CD4-positive, alpha-beta T cell treated with Interleukin-1 beta for 1 hour (primary cell): ENCODE measurements at places on chromosomes 11 and 22.

- DNase-seq = no peak
These were observed 2.8 kb downstream of the RIC8A start for GRCh38 chr11:210122-210802.

DNA sequence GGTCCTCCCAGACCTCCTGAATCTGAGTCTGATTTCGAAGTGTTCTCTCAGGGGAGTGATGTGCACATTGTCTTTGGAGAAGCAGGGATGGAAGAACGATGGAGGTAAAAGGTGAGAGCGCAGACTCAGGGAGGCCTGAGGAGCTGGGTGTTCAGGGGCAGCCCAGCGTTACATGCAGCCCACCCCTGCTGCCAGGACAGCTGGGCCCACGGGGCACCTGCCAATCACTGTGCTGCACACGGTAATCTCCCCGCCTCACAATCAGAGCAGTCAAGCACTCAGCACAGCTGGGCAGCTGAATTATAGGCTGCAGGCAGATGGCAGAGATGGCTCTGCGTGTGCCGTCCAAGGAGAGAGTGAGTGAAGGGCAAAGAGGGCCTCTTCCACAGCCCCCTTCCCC lies 17.9 kb upstream of the HTR3A start:
- DNase-seq = no peak

GRCh38 chr11:86514453-86514852 lies 139.8 kb downstream of the CCDC81 start:
- DNase-seq = no peak

DNA sequence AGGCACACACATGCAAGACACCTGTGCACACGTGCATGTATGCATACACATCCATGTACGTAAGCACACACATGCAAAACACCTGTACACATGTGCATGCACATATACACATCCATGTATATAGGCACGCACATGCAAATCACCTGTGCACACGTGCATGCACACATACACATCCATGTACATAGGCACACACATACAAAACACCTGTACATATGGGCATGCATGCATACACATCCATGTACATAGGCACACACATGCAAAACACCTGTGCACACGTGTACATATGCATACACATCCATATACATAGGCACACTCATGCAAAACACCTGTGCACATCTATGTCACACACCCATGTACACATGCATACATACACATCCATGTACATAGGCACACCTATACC lies 458.3 kb downstream of the TBC1D22A start:
- DNase-seq = no peak

DNA sequence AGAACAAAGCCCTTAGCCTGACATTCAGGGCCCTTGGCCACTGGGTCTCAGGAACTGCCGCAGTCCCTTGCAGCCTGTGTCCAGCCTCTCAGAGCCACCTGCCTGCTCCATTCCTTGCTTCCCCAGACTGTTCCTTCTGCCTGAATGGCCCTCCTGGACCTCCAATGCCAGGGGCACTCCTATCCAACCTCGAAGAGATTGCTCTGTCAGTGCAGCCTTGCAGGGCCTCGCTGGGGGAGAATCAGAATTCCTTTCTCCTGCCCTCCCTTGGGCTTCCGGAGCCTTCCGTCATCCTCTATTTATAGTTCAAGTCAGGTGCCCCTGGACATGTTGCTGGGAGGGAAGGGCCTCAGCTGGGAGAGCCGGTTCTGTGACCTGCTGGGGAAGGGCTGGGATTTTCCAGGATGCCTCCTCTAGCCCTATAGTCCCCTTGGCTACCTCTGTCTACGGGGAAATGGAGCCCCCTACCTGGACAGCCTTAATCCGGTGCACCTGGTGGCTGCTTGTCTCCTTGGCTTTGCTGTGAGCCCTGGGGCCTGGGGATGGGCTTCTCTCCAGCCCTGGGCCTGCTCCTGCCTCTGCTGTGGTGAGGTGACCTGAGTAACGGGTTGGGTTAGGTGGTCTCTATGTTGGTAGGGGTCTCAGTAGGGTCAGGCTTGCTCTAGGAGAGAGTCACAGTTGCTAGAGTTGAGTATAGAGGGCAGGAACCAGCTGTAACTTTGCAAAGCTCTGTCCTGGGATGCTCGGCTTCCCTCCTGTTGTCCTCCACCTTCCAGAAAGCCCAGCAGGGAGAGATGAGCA lies 45.9 kb upstream of the SYT7 start:
- no peak for DNase-seq

GRCh38 chr22:25545672-25546071 lies 18.8 kb upstream of the GRK3 start:
- DNase-seq = no peak

DNA sequence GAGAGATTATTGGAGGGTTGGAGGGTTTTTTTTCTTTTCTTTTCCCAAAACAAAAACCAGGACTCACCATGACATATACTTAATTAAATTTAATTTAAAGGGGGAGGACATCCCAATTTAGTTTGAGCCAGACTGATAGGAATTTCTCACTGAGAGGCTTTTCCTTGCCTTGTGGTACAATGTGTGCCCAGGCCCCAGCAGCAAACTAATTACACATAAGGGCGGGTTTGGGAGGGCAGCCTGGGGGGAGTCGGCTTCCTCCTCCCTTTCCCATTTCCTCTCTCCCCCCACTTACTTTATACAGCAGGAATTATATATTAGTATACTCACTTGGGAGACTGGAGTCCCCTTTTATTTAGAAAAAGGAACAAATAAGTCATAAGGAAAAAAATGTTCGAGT lies 2.9 kb downstream of the TEAD1 start:
- DNase-seq = no peak

GRCh38 chr11:122159173-122159721 lies 43.2 kb upstream of the BLID start:
- no peak for DNase-seq

GRCh38 chr22:27461470-27461869 lies 340.1 kb downstream of the MN1 start:
- no peak for DNase-seq

DNA sequence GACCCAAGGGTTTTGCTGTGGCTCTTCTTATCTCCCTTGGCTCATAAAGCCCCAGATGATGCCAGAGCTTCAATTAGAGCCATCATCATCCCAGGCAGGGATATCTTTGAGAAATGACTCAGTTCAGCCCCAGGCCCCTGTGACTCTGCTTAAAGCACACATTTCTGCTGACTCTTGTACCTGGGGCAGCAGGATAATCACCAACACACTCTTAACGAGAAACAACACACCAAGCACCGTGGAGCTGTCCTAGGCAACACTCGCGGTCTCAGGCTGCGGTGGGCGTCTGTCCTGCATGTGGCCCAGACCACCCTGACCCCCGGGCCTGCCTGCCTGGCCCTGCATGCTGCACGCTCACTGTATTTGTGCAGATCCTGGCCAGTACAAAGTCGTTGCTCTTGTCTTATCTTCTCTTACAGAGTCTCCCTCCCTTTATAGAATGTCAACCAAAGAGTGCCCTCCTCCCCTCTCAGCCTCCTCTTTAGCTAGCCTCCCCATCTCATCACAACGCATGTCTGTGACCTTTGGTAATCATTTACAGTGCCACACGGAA lies 114.2 kb upstream of the PARVA start:
- no peak for DNase-seq

DNA sequence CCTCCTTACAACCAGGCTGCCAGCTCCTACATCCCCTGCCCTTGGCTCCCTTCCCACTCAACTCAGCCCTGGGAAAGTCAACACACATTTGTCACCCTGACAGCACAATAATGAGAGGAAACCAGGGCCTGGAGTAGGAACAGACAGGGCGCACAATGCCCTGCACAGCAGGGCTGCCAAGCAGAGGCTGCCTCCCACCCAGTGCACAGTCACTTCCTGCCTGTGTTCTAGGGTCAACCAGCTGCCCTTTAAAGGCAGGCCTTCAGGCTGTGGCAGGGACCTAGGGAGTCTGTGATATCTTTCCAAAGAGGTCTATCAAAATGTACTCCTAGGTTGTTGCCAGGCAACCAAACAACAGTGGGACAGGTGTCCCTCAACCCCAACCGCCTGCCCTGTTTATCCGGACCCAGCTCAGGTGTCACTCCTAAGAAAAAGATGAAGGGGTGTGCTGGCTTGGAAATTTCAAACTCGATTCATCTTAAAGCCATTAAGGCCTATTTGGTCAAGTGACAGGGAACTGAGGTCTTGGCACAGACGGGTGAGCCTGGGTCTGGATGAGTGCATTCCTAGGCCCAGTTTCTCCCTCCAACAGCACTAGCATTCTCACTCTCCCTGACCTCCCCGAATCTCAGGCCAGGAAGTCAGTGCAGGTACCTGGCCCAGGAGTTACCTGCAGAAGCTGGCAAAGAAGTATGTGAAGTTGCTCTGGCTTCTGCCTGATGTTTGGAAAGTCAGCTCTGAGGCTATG lies 110.3 kb upstream of the PITPNB start:
- DNase-seq = no peak

DNA sequence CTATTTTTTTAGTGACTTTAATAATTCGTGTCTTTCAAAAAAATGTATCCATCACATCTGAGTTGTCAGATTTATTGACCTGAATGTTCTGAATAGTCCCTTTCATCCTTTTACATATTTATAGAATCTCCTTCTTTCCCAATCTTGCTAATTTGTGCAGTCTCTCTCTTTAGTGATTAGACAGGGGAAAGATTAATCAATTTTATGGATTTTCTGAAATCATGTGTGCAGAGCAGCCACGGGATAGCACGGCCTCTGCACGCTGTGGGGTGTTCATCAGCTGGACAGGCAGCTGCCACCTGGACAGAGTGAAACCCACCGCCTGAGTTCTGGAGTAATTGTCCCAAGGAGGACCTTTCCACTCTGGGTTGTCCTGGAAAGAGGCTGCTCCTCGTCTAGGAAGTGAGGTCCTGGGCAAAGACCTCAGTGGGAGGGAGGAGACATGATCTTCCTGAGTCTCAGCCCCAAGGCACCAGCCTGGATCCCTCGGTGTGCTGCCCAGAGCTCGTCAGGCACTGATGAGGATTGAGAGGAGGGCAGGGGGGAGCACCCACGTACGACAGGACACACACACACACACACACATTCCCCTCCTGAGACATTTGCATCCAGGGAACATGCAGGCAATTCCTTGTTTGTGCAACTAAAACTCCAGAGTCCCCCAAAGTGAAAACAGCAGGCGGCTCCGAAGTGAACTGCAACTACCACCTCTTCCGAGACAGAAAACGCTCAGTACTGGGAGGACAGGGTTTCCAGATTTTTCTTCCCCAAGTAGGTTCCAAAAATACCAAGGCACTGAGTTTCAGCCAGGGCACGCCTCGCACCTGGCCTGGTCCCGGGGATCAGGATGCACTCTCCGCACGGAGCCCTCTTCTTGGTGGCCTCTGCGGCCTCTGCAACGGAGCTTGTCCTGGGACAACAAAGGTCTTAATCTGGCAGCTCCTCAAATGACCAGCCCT lies 22.5 kb upstream of the KRTAP5-6 start:
- DNase-seq = no peak

DNA sequence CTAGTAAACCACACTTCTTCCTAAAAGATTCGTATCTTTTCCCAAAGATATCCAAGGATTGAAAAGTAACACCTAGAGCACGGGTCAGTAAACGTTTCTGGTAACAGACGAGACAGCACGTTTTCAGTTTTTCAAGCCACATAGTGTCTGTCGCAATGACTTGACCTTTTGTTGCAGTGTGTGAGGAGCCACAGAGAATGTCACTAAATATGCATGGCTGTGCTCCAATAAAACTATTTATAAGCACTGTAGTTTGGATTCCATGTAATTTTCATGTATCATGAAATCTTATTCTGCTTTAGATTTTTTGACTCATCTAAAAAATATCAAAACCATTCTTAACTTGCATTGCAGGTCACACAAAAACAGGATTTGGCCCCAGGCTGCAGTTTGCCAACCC lies 18.3 kb upstream of the MICAL3 start:
- DNase-seq = no peak

DNA sequence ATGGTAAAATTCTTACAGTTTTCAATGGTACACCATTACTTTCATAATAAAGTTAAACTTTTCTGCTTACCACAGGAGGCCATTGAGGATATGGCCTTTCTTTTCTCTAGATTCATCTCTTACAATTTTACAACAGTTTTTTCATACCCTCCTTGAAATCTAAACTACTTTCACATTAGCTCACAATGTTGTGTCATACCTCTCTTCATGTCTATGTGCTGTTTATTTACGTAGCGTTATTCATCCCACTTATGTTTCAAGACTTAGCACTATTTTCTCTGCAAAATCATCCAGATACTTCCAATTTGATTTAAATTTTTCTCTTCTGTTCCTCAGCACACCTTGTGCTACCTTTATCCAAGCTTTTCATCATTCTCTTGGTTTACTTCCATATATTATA lies 123.3 kb downstream of the METTL15 start:
- DNase-seq = no peak

DNA sequence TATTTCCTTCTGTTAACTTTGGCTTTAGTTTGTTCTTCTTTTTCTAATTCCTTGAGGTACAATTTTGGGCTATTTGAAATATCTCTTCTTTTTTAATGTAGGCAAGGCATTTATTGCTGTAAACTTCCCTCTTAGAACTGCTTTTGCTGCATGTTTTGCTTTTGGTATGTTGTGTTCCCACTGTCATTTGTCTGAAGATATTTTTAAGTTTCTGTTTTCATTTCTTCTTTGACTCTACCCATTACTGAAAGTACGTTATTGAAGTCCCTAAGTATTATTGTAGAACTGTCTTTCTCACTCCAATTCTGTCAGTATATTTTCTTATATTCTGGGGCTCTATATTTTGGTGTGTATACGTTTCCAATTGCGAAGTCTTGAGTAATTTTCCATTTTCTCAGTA lies 77.9 kb downstream of the KCNQ1OT1 start:
- DNase-seq = no peak

DNA sequence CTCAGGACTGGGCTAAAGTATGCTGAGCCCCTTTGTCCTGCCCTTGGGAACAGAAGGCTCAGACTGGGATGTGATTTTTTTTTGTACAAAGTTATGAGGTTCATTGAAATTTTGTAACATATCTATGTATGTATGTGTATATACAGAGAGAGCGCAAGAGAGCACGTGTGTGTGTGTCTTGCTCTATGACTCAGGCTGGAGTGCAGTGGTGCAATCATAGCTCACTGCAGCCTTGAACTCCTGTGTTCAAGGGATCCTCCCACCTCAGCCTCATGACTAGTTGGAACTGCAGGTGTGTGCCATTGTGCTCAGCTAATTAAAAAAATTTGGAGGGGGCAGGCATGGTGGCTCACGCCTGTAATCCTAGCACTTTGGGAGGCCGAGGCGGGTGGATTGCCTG lies 5.7 kb downstream of the TMEM25 start:
- DNase-seq = no peak

GRCh38 chr22:43812890-43813289 lies 785 bp upstream of the EFCAB6 start:
- no peak for DNase-seq
